Panc1 (cell line): ENCODE measurements at places on chromosomes 2 and 18.

GRCh38 chr18:63550068-63550467, 7.9 kb downstream of the SERPINB12 start:
- H3K4me3 ChIP-seq: no peak overlapping the region
- H3K27me3 ChIP-seq: no peaks in the 10 kb centered on the region; the same call in 1 of the 2 replicates
- DNase-seq: no peak

DNA sequence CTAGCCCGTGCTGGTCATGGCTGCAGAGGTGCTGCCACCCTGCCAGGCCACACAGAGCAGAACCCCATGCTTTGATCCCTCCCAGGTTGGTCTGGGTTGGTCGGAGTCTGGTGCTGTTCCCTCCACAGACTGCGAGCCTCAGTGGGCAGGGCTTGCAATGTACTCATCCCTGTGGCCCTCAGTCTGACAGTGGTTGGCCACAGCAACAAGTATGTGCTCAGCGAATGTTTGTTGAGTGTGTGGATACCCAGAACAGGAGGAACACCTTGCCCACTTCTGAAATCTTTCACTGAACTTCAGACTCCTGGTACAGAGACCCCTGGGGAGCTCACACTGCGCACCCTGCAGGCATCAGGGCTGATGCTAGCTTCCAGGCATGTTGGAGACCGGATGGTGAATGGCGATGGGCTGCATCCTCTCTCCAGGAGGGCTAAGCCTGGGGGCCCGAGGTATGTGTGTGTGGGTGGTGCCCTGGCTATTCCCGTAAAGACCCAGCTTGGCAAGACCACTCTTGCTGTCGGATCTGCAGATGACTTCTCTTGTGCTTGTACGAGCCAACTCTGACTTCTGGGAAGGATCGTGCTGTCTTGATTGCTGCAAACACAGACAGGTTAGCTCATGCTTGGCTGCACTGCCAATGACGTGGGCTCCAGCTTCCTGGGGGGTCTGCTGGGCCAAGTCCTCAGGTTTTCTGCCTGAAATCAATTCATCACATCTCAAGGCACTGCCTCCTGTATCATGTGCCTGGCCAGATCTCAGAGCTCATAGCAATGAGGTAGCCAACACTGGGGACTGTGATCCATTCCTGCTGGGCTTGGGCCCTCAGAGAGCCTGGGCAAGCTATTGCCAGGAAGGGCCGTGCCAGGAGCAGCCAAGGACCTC, 43.7 kb downstream of the RHOB start:
- H3K27ac ChIP-seq: no peak overlapping the region
- H3K4me1 ChIP-seq: no peaks in the 10 kb centered on the region; the same call in 1 of the 2 replicates
- no peaks in the 10 kb centered on the region for H3K27me3 ChIP-seq

DNA sequence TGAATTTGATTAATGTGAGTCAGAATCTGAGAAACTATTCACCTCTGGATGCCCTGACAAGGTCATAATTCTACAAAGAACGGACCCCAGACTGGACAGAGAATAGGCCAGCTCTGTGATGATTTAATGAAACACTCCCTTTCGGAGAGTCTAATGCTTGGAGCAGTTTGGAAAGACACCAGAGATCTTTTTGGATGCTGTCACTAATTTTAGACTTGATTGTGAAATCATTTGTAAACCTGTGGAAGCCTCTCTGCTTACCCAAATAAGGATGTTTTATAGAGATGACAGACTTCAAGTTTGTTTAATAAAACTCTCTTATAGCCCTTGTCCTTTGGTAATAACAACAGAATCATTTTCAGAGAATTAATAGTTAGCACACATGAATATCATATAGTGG, 83.5 kb downstream of the MYL12B start:
- H3K27me3 ChIP-seq: no peaks in the 10 kb centered on the region
- H3K27ac ChIP-seq: 0 out of 2 replicates have a peak overlapping the region, but pooled peaks have one; percentile 2
- no peak overlapping the region for H3K4me3 ChIP-seq
- no peak for DNase-seq

DNA sequence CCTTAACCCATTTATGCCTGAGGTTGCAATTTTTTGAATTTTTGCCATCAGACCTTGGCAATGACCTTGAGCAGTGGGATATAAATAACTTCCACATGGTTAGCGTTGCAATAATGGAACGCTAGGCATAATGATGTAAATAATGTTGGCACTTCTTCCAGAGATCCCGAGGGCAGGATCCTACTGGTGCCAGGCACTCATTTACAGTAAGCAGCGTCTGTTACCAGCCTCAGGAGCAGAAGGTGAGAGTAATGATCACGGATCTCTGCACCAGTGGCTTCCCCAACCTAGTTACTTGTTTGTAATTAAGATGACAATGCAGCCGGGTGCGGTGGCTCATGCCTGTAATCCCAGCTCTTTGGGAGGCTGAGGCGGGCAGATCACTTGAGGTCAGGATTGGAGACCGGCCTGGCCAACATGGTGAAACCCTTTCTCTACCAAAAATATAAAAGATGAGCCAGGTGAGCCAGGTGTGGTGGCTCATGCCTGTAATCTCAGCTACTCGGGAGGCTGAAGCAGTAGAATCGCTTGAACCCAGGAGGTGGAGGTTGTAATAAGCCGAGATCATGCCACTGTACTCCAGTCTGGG, 41.9 kb downstream of the CPO start:
- peaks cover 18% of the 10 kb centered on the region for H3K4me1 ChIP-seq
- H3K36me3 ChIP-seq: no peaks in the 10 kb centered on the region
- no peak overlapping the region for H3K27ac ChIP-seq

DNA sequence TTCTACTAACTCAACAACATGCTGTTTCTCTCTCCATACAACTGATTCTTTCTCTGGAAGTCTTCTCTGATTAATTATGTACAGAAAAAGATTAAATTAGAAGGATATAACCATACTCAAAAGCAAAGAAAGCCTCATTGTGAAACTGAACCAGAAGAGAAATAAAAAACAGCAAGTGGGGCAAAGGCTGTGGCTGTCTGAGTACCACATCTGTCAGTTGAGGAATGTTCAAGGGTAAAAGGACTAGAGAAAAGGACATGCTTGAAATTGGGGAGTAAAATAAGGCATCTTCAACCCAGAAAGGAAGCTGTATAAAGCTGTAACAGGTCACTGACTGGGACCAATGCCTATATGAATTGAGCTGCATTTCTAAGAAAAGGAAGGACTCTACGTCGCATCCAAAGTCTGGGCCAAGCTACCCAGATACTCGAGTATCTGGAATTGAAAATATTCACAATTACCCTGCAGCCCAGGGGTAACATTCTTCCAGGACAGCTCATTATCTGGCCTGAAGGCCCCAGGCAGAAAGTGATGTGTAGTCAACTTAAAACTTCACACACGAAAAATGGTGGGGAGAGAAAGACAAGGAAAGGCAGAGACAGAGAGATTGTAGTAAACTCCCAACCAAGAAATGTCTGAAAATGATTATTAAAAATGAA, 356.0 kb upstream of the GALNT5 start:
- no peak overlapping the region for H3K27ac ChIP-seq
- H3K4me1 ChIP-seq: no peaks in the 10 kb centered on the region
- DNase-seq: no peak
- H3K4me3 ChIP-seq: no peak overlapping the region
- H3K36me3 ChIP-seq: no peaks in the 10 kb centered on the region
- H3K27me3 ChIP-seq: no peaks in the 10 kb centered on the region

- H3K27ac ChIP-seq: peak overlapping the region; percentile 49; the same call in 1 of the 2 replicates
- no peaks in the 10 kb centered on the region for H3K27me3 ChIP-seq
- DNase-seq: peak; percentile 35
- H3K4me3 ChIP-seq: no peak overlapping the region
- H3K36me3 ChIP-seq: no peaks in the 10 kb centered on the region
- peaks cover 8% of the 10 kb centered on the region for H3K4me1 ChIP-seq
Observed at GRCh38 chr2:25009954-25010353, 31.9 kb upstream of the EFR3B start.

GRCh38 chr18:61894751-61895524, 2.1 kb upstream of the RNF152 start:
- no peaks in the 10 kb centered on the region for H3K36me3 ChIP-seq
- H3K4me1 ChIP-seq: no peaks in the 10 kb centered on the region
- no peaks in the 10 kb centered on the region; the same call in 1 of the 2 replicates for H3K27me3 ChIP-seq
- no peak for DNase-seq
- H3K27ac ChIP-seq: no peak overlapping the region

DNA sequence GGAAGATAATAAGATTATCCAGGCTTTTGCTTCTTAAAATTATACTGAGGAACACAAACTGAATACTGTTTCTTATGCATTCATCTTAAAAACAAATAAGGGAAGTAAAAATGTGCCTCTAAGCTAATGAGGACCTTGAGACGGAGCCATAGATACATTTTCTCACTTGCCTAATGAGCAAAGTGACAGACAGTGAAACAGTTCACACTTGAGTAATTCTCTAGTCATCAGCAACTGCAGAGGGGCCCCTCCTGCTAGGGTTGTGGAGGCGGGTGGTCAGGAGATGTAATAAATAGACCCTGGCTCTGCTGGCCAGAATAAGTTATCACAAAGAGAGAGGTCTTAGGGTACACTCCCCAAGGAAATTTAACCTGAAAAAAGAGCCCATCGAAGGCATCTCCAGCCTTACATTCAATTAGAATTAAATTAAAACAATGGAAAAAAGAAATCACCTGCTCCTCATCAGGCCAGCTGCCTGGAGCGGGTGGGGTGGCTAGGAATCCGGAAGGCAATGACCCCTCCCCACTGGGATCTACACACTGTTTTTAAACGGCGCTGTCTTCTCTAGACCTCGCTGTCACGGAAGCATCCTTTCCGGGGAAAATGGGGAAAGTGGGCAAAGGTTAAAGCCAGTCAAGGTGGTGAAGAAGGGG, 32.6 kb upstream of the INSIG2 start:
- H3K4me3 ChIP-seq: no peak overlapping the region
- no peaks in the 10 kb centered on the region for H3K36me3 ChIP-seq
- DNase-seq: no peak
- H3K27me3 ChIP-seq: peaks cover 10% of the 10 kb centered on the region; the same call in 1 of the 2 replicates
- H3K4me1 ChIP-seq: no peaks in the 10 kb centered on the region
- no peak overlapping the region for H3K27ac ChIP-seq

DNA sequence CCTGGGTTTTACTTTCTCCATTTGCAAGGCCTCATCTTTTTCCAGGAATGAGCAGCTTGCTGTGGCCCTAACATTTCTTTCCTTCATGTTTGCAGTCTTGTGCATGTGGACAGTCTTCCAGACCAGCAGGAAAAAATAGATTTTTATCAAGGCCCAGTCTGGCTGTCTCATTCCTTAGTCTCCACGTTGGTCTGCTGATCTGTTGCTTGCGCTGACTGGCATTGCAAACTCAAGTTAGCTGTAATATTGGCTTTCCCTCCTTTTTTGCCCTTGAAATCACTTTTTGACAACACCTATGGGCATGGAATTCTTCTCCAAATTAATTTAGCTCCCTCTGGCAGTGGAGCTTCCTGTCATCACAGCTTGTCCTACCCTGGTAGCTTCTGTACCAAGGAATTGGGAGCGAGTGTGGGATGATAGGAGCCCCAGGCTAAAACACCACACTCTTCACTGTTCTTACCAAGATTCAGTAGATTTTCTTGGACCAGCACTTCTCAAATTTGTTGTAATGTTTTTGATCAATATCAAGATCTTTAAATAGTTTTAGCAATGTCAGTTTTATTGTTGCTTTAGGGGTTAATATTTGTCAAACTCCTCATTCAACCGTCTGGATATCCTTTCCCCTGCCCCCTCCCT, 48.2 kb downstream of the DIS3L2 start:
- H3K4me3 ChIP-seq: no peak overlapping the region
- H3K36me3 ChIP-seq: no peaks in the 10 kb centered on the region
- no peak overlapping the region for H3K27ac ChIP-seq
- H3K27me3 ChIP-seq: no peaks in the 10 kb centered on the region

DNA sequence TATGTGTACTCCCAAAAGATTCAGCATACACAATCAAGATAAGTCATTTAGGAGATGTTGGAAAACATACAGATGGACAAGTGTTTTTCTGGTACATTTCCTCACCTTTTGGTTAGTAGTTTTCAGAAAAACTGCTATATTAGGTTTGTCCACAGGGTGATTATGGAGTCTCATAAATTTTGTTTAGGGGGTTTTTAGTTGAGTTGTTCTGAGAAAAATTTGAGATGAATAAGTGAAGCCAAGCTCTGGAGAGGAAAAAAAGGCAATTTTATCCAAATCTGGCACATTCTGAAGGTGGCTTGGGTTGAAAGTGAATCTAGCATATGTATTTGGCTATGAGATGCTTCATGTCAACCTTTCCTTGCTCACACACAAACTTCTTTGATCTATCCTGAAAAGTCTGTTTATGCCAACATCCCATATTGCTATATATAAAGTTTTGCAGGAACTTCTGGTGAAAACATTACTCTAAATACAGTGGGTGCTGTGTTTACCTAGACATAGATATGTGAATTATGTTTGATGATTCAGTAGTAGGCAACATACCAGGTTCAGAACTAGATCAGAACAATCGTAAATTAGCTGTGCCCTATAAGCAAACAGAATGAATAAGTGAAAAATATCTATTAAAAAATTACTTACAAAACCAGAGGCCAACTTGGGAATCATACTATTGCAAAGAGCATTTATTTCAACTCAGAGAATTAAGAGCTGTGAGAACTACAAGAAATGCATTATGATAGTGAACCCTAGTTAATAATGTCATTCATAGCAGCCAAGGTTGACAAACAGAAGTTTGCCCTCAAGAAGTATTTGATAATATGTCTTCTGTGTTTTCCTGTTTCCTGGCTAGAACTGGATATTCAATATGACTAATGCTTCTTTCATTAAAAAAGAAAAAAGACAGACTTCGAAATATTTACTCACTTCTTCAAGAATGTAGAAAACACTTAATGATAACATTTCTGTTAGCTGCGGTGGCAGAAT, 552.0 kb downstream of the IRS1 start:
- DNase-seq: no peak
- no peak overlapping the region for H3K4me3 ChIP-seq
- no peaks in the 10 kb centered on the region for H3K4me1 ChIP-seq

- no peak for DNase-seq
- peak within 1 kb of the TSS; percentile 80 for H3K4me3 ChIP-seq
- H3K27me3 ChIP-seq: no peaks in the 10 kb centered on the region
- H3K36me3 ChIP-seq: no peaks in the 10 kb centered on the region
- peak within 1 kb of the TSS; percentile 88 for H3K27ac ChIP-seq
- H3K4me1 ChIP-seq: peaks cover 42% of the 10 kb centered on the region
Observed at GRCh38 chr2:218292048-218293014, at the start of gene TMBIM1. Gene TMBIM1, minus strand, starts transcription at chr2:218292503. Its CDS starts 10,362 bp downstream, at chr2:218282141.

- no peaks in the 10 kb centered on the region for H3K36me3 ChIP-seq
- no peak overlapping the region for H3K27ac ChIP-seq
- H3K4me3 ChIP-seq: no peak overlapping the region
Observed at GRCh38 chr18:80249217-80250093, 2.1 kb upstream of the PARD6G start.
